ENCODE measurements at places on chromosomes 7 and 10.

DNA sequence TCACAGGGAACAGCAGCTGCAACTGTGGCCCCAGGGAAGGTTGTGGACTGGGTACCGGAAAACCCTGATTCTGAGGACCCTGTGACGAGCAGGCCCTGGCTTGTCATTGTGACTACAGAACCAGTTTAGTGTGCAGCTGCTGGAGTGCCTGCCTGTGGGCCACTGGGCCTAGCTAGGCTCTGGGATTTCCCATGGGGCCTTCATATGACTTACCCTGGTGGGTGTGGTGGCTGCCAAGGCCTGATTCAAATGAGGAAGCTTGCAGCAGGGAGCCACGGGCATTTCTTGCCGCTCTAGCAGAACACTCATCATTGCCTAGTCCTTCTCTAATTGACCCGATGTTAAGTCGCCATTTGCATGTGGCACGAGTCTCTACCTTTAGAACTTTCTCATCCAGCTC, 14.7 kb upstream of the CAMK2G start:
- no peaks in the 10 kb centered on the region for H3K36me3 ChIP-seq
- peaks cover 9% of the 10 kb centered on the region for H3K4me1 ChIP-seq
- no peak for DNase-seq
- peaks cover 7% of the 10 kb centered on the region for H3K27me3 ChIP-seq
- no peak overlapping the region for H3K27ac ChIP-seq

DNA sequence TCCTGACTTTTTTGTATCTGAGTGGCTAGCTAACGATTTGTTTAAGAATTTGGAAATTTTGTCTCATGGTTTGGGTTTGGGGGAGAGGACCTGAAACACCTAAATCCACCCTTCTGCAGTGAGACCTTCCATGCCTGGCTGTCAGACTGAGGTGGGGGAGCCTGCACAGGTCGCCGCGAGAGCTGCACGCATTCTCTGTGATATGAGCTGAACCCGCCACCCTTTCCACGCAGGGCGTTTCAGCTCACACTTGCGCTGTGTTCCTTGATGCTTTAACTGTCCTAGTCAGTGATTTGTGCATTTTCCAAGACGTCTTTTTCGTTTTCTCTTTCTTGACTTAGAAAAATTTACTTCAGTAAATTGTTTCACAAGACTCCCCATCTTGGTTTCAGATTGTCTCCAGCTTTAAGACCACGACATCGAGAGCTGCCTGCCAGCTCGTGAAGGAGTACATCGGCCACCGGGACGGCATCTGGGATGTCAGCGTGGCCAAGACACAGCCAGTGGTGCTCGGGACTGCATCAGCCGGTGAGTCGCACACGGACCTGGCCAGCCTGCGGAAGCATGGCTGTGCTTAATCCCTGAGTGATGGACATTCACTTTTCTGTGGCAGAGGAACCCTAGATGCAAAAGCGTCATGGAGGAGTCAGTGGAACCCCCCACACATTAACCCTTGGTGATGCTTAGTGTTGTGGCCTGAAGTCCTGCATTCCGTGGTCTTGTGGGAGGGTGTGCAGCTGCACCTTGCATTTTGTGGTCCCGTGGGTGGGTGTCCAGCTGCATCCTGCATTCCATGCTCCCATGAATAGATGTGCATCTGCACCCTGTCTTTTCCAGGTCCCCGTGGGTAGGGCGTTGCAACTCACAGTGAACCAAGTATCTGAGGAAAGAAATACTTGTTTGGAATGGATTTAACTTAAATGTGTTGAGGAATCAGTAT, 28.1 kb downstream of the WDR37 start:
- H3K27ac ChIP-seq: no peak overlapping the region
- no peak for DNase-seq
- H3K36me3 ChIP-seq: peaks cover 84% of the 10 kb centered on the region
- peaks cover 28% of the 10 kb centered on the region for H3K4me1 ChIP-seq

DNA sequence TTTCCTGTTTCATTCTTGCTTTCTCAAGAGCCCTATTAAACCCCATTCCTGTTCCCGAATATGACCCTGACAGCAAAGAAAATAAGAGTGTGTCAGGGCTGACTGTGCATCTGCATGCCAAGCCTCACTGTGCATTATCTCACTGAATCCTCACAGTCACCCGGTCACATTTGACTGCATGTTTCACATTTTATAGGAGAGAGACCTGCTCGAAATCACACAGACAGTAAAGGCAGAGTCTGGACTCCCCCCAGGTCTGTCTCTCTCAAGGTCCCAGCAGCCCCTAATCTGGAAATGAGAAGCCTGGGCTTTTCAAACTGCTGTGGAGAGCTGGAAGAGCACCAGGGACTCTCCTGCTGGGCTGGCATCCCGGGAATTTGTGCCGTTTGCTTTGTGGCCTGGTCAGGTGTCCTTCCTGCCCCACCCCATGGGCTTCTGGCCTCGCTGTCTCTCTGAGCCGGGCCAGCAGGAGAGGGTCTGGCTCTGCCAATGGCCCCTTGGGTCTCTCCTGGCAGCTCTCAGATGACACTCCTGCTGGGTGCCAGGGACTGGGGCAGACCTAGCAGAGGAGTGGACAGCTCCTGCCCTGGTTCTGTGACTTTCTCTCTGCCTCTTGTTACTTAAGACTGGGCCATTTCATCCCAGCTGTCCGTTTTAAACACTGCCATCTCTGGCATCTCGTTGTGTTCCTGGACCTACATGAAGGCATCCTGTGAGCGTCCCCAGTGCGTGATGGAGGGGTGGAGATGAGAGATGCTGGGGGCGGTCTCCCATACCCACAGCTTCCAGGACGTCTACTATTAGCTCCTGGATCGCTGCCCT, 173.6 kb downstream of the ARHGAP12 start:
- peaks cover 5% of the 10 kb centered on the region for H3K4me1 ChIP-seq
- H3K36me3 ChIP-seq: peaks cover 7% of the 10 kb centered on the region
- no peak for DNase-seq
- H3K27me3 ChIP-seq: no peaks in the 10 kb centered on the region
- H3K27ac ChIP-seq: no peak overlapping the region
- H3K4me3 ChIP-seq: no peak overlapping the region

- no peak for DNase-seq
- no peak overlapping the region for H3K27ac ChIP-seq
- no peaks in the 10 kb centered on the region for H3K4me1 ChIP-seq
- H3K4me3 ChIP-seq: no peak overlapping the region
- H3K27me3 ChIP-seq: no peaks in the 10 kb centered on the region
Observed at GRCh38 chr7:121558288-121558687, 162.2 kb upstream of the FAM3C start.

DNA sequence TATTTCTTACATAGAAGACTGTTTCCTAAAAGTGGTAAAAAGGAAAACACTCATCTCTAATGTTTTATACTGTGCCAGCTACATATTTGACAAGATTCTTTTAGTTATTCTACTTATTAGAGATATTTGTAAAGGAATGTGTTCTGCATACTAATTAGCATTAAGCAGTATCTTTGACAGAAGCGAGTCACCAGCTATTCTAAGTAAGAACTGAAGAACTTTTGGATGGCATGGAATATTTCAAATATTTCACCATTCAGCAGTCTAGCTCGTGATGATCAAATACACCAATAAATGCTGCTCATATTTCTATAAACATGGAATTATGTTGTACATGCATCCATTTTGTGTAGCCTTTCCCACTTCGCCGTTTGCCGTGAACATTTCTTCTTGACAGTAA, 241.6 kb upstream of the TCF7L2 start:
- H3K27me3 ChIP-seq: no peaks in the 10 kb centered on the region
- no peak for DNase-seq
- H3K27ac ChIP-seq: no peak overlapping the region

GRCh38 chr10:132585732-132586722, 48.4 kb downstream of the INPP5A start:
- H3K4me1 ChIP-seq: peaks cover 30% of the 10 kb centered on the region
- no peak for DNase-seq
- H3K27ac ChIP-seq: no peak overlapping the region
- no peak overlapping the region for H3K4me3 ChIP-seq
- H3K27me3 ChIP-seq: no peaks in the 10 kb centered on the region

DNA sequence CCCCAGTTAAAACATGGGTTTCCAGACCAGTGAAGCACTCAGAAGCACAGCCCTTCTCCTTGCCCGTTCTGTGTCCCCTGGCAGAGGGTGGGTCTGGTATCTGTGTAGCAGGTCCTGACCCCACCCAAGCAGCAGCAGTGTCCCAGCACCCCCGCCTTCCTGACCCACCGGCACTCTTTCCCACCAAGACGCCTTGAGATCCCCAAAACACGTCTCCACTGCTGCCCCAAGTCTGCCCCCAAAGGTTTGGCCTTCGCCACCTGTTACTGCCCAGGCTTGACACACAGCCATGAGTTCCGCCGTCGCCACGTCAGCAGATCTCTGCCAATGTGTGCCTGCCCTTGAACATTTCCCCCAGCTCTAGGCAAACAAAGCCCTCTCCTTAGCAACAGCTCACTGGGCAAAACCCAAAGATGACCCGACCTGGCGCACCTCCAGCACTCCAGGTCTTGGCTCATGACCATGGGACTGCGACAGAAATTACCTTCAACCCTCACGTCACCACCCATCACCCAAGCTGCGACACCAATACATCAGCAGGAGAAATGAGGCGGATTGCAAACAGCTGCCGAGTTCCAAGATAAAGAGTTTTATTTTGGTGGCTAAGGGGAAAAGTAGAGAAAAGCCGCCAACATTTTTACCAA, 75.6 kb downstream of the CTBP2 start:
- H3K4me3 ChIP-seq: no peak overlapping the region
- peaks cover 3% of the 10 kb centered on the region for H3K4me1 ChIP-seq
- no peak for DNase-seq
- no peak overlapping the region for H3K27ac ChIP-seq
- H3K27me3 ChIP-seq: peaks cover 12% of the 10 kb centered on the region

- DNase-seq: no peak
- no peaks in the 10 kb centered on the region for H3K36me3 ChIP-seq
- peaks cover 8% of the 10 kb centered on the region for H3K27me3 ChIP-seq
- H3K4me3 ChIP-seq: no peak overlapping the region
- peaks cover 8% of the 10 kb centered on the region for H3K4me1 ChIP-seq
Observed at GRCh38 chr10:4051011-4051640, 266.1 kb upstream of the KLF6 start.

- H3K4me3 ChIP-seq: no peak overlapping the region
- peaks cover 8% of the 10 kb centered on the region for H3K4me1 ChIP-seq
- H3K27me3 ChIP-seq: no peaks in the 10 kb centered on the region
Observed at GRCh38 chr10:102538811-102539210, 35.0 kb downstream of the SUFU start.

DNA sequence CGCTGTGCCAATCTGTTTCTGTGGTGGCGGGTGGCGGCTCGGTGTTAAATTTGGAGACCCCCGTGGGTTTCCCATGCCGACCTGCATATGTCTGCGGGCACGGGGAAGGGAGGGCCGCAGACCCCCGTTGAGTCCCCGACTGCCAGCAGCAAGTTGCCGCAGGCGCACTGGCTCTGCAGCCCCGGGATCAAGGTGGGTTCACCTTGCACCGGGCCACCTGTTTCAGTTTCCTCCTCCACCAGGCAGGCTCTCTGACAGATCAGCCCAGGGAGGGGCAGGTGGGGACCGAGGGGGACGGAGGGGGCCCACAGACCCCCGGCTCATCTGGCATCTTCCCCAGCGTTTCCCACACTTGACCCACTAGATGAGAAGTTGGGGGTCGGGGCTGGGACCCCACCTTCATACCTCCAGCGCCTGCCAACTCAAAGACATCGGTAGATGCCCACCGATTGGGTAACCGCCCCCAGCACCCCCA, 95.9 kb downstream of the CUX1 start:
- no peak overlapping the region for H3K27ac ChIP-seq
- H3K4me3 ChIP-seq: no peak overlapping the region
- peaks cover 3% of the 10 kb centered on the region for H3K36me3 ChIP-seq
- no peak for DNase-seq
- H3K27me3 ChIP-seq: no peaks in the 10 kb centered on the region

DNA sequence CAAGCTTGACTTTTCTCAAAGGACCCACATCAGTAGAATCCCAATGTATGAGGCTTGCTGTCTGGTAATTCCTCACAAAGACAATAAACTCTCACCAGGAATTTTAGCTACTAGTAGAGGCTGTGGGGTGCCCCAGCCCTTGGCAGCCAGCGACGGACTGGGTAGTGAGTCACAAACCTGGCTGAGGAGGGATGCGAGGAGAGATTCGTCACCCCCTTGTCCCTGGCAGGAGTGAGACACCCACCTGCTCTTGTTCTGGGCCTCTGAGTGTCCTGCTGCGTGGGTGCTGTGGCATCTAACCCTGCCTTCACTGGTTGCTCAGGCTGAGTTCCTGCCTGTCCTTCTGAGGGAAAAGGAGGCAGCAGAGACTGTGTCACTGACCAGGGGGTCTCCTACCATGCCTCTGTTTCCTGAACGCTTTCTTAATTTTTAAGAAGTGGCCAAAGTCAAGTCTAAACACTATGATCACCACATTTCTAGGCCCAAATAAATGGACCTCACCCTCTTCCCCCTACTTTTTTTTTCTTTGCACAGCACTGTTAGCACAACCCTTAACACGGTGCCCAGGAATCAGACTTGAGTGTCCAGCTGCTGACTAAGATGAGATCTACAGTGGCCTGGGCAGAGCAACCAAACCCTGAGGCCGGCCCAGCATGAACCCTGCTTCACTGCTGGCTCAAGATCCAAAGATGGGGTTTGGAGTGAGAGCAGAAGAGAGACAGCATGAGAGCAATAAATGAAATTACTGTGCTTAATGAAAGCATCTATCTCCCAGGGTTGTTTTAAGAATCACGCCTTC, 146.4 kb downstream of the ANLN start:
- H3K36me3 ChIP-seq: peaks cover 42% of the 10 kb centered on the region
- no peaks in the 10 kb centered on the region for H3K4me1 ChIP-seq
- no peak overlapping the region for H3K4me3 ChIP-seq
- H3K27ac ChIP-seq: no peak overlapping the region
- no peaks in the 10 kb centered on the region for H3K27me3 ChIP-seq

GRCh38 chr10:112210666-112211065, 27.1 kb upstream of the GPAM start:
- H3K4me1 ChIP-seq: no peaks in the 10 kb centered on the region
- H3K36me3 ChIP-seq: no peaks in the 10 kb centered on the region
- no peak overlapping the region for H3K4me3 ChIP-seq
- no peak overlapping the region for H3K27ac ChIP-seq

DNA sequence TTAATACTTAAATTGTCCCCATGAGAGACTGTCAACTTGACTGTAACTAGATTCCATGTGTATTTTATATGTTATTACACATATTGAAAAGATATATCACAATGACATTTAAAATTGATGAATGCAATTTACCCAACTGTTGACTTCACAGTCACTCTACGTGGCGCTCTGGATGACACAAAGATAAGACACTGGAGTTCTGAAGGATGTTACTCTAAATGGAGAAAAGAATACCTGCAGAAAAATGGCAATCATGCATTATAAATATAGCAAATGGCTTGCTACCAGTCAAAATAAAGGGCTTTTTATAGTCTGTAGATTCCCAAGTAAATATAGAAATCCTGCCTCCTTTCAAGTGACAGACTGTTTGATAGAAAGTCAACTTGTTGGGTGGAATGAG, 143.6 kb upstream of the KLF6 start:
- peaks cover 18% of the 10 kb centered on the region for H3K4me1 ChIP-seq
- no peaks in the 10 kb centered on the region for H3K36me3 ChIP-seq
- DNase-seq: no peak
- no peak overlapping the region for H3K27ac ChIP-seq
- no peak overlapping the region for H3K4me3 ChIP-seq
- H3K27me3 ChIP-seq: no peaks in the 10 kb centered on the region
